ENCODE measurements at places on chromosomes 3 and 15.

DNA sequence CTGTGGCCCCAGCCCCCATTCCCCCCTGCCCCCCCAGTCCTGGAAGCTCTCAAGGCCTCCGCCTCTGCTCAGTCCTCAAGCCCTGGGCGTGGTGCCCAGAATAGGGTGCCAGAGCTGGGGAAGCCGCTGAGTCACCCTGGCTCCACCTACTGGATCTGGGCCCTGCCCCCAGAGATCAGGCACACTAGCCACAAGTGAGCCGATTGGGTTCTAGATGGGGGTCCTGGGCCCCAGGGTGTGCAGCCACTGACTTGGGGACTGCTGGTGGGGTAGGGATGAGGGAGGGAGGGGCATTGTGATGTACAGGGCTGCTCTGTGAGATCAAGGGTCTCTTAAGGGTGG, 5.7 kb downstream of the EIF4G1 start:
- DNase-seq: no peak

- DNase-seq: no peak
Measured at GRCh38 chr3:5523125-5523524, 335.6 kb downstream of the EDEM1 start.

- DNase-seq: no peak
Measured at GRCh38 chr3:125110876-125111480, 55.2 kb upstream of the HEG1 start.

DNA sequence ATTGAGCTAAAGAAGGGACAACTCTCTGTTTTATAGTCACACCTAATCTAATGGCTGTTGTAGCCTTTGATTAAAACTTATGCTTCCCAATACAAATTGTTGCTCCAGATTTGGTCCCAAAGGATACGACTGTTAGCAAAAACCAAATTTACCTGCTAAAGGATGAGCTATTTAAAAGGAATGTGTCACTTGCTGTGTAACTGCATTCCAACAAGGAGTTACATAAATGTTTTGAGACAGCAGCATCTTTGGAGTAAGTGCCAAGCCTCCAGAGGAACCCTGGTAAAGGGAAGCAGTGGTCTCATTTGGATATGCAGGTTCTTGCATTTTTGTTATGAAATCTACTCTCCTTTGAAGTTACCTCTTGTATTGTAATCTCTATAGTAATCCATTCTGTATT, 233.3 kb downstream of the THSD4 start:
- no peak for DNase-seq

DNA sequence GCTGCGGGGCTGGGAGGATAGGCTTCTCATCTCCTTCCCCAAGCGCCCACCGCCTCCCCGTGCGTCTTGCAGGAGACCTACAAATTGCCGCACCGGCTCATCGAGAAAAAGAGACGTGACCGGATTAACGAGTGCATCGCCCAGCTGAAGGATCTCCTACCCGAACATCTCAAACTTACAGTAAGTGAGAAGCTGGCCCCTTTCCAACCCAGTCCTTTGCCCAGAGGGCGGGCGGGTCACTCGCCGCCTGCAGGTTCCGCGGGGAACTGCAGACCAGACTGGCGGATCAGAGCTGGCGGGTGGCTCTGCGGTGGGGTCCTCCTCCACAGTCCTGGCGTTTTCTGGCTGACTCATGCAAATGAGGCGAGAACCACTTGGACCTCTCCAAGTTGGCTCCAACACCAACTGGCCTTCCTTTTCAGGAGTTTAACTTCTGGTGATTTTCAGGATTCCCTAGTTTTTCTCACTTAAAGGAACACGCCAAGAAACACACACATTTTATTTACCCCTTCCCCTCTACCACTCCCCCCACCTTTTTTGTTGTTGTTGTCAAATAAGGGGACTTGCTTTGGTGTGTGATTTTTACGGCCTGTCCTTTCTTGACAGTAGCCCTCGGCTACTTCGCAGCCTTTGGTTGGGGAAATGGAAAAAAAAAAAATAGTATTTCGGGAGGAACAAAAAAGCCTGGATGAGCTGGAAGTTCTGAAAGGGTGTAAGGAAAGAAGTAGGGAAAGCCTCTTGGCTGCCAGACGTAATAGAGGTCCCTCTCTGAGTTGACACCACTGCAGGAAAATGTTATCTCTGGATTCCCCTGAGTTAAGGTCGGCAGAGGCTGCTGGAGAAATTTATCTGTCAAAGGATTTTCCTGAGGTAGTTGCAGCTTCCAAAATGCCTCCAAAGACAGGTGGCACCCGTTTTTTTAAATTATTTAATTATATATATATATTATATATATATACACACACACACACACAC, 1.3 kb downstream of the BHLHE40 start:
- no peak for DNase-seq

- DNase-seq: no peak
Measured at GRCh38 chr3:171970301-171970788, 69.0 kb upstream of the FNDC3B start.

- DNase-seq: no peak
Measured at GRCh38 chr3:16219777-16220176, 45.0 kb downstream of the DPH3 start.

- no peak for DNase-seq
Measured at GRCh38 chr3:79139395-79140068, 628.3 kb downstream of the ROBO1 start.

GRCh38 chr3:59758672-59759071, 708.8 kb upstream of the CFAP20DC start:
- no peak for DNase-seq

DNA sequence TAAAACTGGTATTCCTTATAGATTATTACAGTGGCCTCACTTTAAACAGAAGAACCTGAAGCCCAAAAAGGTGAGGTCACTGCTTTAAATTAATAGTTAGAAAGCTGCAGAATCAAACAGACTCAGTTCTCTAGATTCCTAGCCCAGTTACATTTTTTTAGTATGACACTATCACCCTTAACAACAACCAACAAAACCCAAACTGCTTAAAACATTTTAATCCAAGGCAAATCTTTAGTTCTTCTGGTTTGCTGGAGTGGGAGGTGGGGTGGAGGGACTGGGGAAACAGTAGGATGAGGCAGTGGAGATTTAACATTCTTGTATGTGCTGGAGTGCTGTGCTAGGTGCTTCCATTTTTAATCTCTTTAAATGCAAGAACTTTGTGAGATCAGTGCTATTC, 631.6 kb upstream of the KCNMB2 start:
- DNase-seq: no peak

- no peak for DNase-seq
Measured at GRCh38 chr15:33016405-33017024, 178.0 kb downstream of the FMN1 start.

GRCh38 chr3:175432376-175433025, 573.4 kb downstream of the NAALADL2 start:
- DNase-seq: no peak

DNA sequence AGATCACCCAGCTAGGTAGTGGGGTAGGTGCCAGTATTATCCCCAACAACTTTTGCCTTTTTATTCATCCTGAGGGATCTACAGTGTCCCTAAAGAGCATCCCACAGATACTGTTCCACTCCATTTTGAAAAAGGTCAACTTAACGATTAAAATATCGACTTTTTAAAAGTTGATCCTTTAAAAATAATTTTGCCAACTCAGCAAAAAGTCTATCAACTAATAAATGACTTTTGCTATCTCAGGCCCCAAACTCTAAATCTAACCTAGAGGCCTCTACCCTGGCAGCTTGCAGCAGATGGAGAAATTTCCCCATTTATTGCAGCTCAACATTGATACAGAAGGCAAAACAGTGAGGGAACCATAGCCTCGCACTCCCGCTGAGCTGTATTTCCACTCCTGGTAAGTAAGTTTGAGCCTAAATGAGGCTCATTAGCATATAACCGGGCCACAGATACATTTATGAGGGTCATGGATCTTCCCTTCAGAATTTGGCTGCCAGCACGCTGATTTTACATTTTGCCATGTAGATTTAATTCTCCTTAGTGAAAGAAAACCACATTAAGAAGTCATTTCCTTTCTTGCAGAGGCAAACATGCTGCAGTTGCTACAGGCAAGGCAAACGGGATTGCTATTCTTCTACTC, 704.1 kb upstream of the CFAP20DC start:
- no peak for DNase-seq

DNA sequence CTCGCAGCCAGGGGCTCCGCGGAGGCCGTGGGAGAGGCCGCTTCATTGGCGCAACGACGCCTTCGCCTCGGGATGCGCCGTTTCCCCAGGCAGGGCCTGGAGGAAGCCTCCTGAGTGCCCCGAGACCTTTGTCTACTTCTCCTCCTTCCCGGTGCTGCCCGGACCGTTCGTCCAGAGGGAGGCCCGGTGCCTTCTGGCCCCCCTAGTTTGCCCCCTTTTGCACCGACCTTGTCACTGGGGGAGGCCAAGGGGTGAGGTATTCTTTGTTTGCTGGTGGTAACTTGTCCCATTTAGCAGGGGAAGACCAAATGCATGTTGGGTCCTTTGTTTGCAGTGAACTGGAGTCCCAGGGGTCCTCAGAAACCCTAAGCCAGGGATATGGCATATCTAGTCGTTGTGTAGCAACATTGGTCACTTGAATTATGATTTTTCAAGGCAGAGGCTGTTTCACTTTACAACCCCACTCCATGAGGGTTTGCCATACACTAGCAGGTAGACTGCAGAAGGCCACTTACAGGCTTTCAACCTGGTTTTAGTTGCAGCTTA, 615 bp downstream of the DHX30 start:
- no peak for DNase-seq

DNA sequence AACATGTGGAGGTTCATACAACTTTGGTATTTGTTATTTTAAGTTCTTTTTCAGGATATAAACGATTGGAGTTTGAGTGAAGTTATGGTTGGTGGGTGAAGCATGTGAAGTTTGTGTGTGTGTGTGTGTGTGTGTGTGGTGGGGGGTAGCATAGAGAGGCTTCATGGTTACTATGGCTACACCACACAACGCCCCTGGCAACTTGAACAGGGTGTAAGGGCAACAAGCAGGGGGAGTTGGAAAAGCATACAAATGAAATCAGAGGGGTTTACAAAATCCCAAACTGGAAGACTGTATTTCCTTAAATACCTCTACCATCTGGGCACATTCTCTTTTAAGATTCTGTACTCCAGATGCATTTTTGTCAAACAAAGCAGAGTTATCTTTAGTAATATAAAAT, 207.5 kb downstream of the SV2B start:
- DNase-seq: no peak

DNA sequence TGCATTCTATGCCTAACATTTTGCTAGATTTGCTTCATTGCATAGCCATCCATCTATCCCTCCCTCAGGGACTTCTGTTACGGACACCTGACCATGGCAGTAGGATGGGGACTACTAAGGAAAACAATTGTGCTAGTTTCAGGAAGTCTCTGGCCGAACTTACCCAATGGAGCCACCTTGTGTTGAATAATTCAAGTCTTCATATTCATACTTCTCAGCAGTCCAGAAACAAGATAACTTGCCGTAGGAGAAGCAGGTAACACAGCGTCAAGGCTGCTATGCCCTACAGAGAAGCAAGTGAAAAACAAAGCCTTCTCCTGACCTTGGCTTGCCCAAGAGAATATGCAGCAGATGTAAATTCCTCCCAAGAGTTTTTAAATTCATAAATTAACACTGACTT, 685.3 kb downstream of the GRM7 start:
- no peak for DNase-seq

DNA sequence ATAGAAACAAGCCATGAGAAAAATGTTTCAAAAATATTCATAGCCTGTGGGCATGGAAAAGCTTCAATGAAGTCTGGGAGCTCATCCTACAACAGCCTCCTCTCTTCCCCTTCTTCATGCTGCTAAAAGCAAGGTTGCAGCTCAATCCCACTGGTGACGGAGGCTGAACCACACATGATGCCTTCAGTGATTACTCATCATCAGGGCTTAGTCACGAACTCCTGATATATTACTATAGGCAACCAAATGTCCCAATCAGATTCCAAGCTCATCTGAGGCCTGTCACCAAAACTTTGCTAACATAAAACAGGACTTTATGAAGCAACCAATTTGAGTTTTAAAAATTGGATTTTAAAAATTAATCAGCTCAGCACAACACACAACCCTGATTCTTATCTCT, 24.0 kb upstream of the SLC24A5 start:
- no peak for DNase-seq

GRCh38 chr15:66233487-66234415, 19.8 kb downstream of the MEGF11 start:
- no peak for DNase-seq

- DNase-seq: no peak
Measured at GRCh38 chr15:29053006-29053405, 167.2 kb downstream of the APBA2 start.
